Stimulated activated naive B cell treated with anti-CD40 and anti-IgM and Interleukin-4, amounts not matched to agents 10 μg/mL and 1 μg/mL and 100 μg/mL, for 72 hours (primary cell): ENCODE measurements at places on chromosomes 12 and 14.

- no peak for DNase-seq
These were observed 11.0 kb upstream of the OAS2 start for GRCh38 chr12:112967306-112967705.

DNA sequence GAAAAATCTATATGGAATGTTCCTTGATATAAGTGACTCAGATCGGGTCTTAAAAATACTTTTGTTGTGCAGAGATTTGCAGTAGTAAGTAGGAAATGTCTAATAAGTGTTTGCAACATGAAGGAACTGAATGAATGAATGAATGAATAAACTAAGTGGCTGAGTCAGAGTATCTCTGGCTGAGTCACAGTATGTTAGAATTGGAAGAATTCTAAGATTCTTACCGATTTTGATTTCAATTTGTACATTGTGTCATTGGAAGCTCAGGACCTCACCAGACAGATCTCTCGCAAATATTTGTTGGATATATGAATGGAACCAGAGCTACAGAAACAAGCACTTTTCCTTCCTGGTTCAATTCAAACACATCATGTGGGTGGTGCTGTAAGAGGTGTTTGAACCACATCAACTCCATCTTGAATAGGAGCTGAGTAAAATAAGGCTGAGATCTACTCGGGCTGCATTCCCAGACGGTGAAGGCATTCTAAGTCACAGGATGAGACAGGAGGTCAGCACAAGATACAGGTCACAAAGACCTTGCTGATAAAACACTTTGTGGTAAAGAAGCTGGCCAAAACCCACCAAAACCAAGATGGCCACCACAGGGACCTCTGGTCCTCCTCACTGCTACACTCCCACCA is 123.9 kb upstream of the FOXN3 start:
- DNase-seq: no peak

- DNase-seq: no peak
These were observed 58.2 kb downstream of the GALNT9 start for GRCh38 chr12:132270969-132271754.

DNA sequence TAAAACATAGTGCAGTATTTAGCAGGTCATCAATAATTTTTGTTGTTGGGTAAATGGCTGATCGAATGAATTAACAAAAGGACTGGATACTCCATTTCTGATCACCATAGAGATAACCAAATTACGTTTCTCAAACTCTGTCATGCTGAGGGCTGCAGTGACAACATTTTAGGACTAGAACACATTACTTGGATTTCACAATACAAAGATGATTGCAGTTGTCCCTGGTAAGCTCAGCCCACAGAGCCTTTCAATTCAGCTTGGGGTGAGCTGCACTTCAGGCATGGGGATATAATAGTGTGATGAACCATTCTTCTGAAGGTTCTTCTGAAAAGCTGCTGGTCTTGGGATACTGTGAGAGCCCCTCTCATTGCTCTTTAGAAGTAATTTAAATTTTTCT is 74.3 kb downstream of the FAR2 start:
- DNase-seq: no peak

DNA sequence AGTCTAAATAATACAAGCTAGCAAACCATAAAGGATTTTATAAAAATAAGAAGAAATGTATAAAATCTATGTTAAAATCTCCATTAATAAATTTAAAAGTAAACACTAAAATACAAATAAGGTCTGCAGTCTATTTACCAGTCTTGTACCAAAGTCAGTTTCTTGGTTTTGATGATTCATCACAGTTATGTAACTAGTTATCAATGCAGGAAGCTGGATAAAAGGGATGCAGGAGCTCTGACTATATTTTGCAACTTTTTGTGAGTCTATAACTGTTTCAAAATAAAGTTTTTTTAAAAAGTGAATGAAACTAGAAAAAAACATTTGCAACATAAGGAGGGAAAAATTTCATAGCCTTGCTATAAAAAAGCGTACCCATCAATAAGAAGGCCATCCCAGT is 151.5 kb downstream of the DERA start:
- no peak for DNase-seq

DNA sequence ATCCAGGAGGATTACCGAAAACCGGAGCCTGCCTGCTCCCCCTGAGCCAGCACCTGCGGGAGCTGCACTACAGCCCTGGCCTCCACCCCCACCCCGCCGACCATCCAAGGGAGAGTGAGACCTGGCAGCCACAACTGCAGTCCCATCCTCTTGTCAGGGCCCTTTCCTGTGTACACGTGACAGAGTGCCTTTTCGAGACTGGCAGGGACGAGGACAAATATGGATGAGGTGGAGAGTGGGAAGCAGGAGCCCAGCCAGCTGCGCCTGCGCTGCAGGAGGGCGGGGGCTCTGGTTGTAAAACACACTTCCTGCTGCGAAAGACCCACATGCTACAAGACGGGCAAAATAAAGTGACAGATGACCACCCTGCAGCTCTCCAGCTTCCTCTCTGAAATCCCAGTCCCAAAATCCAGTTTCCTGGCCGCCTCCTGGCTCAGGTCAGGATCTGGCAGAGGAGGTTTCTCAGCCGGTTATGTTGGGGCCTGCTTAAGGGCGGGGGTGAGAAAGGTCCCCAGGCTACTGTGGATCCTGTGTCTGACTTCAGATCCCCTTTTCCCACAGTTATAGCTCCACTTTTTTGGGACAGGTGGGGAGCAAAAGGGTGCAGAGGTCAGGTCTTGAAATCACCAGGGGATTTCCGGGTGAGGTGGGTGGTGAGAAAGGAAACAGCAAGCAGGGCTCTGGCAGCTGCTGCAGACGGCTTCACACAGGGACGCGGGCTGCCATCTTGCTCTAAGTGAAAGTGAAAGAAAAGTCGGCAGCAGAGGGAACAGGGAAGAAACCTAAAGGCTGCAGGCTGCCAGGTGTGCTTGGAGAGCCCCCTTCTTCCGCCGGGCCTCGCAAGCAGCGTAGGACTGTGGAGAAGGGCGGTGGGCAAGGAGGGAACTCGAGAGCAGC is at the start of gene TAPBPL:
TSS of gene TAPBPL (plus strand) at position 695 of the 897 bp plus-strand sequence. CDS start 207 bp downstream, outside the sequence.
- DNase-seq: peak; percentile 80

- no peak for DNase-seq
These were observed 16.1 kb upstream of the TMEM106C start for GRCh38 chr12:47947341-47947740.

GRCh38 chr12:78866518-78866917 is 1.9 kb downstream of the SYT1 start:
- DNase-seq: no peak

- no peak for DNase-seq
These were observed 29.0 kb downstream of the CCDC60 start for GRCh38 chr12:119363490-119363889.

DNA sequence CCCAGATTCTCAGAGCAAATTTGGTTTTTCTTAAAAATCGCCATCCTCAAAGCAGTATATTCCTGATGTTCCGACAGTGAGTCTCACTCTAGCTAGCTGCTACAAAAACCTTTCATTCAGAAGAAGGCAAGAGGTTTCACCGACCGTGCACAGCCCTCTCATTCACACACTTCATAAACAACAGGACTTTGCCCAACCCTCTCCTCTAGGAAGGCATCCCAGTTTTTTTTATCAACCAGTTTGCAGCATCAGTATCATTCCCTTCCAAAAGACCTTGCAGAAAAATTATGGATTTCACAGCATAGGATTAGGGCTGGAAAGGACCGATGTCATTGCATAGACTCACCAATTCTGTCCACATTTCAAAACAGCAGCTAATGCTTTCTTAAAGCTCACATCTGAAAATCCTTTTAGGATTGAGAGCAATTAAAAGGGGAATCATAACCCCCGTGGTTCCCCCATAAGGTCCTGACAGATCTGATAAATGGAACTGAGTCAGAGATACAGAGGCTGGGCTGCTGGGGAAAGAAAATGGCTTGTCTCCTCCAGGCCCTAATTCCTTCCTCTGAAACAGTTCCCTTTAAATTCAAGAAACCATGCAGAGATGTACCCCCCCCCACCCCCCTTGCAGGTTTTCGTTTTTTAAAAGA is 597 bp downstream of the SVOP start:
- DNase-seq: no peak
